Neural crest cell (in vitro differentiated cells): ENCODE measurements at places on chromosomes 2 and 18.

- DNase-seq: no peak
Observed at GRCh38 chr2:62928015-62928414, 122.6 kb upstream of the OTX1 start.

- no peak for DNase-seq
Observed at GRCh38 chr2:28359222-28360057, 33.2 kb upstream of the FOSL2 start.

DNA sequence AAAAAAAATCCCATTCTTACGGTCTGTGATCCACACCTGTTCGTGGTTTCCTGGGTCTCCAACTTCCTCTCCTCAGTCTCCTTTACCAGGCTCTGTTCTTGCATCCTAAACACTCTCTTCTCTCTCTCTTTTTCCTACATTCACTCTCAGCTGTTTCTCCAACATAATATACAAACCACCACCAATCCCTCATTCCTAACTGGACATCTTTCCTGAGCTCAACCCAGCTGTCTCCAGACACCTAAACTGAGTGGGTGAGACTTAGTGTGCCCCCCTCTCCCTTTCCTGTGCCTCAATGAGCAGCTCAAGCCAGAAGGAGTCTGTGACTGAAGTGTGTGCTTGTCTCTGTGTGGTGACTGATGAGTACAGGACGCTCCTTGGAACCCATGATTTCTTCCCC, 59.4 kb downstream of the LIPG start:
- no peak for DNase-seq

DNA sequence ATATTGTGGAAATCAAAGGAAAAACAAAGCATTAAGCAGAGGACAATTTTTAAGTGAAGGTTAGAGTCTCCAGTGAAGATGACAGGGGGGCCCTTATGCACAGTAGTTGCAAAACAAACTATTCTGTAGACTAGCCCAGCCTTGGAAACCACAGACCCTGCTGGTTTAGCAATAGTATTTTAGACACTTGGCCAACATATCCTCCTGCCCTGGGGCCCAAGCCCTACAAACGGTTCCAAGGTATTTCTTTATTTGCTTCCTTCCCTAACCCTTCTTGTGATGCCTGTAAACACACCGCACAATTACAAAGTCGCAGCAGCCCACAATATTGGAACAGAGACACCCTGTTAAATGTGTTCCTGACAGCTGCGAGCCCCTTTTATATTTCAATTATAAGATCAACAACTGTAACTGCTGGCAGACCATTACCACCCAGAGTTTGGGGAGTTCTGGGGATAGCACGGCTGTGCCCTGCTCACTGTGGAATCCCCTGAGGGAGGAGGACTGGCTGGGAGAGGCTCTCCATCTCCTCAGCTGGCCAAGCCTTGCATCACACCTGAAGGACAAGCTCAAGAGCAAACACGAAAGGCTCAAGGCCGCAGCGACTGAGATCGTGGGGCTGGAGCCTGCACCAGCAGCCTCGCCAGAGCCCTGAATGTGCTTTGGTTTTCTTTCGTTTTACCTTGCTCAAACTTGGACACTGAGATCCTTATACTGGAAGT, 282.2 kb upstream of the ATP5MC3 start:
- no peak for DNase-seq

GRCh38 chr2:37005118-37005868, 39.0 kb upstream of the STRN start:
- no peak for DNase-seq

- no peak for DNase-seq
Observed at GRCh38 chr2:195057001-195057400, 600.0 kb upstream of the SLC39A10 start.
